ENCODE measurements at places on chromosomes 7 and 10.

- DNase-seq: no peak
These were observed 287.6 kb downstream of the ADARB2 start for GRCh38 chr10:1449572-1450205.

DNA sequence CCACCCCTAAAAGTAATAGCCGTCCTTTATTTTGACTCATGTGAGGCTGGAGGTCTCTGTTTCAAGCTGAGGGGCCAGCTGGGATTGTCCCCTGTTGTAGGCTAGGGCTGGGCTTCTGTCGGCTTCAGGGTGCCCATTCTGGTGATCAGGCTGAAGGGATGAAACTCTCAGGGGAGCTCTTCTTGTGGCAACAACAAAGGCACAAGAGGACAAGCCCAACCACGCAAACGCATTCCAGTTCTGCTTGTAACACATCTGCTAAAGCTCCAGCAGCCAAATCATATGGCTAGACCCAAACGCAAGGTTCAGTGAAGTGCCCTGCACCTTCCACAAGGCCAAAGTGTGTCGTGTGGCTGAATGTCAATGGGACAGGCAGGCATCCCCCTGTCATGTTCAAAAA, 405.7 kb downstream of the INHBA start:
- DNase-seq: no peak

DNA sequence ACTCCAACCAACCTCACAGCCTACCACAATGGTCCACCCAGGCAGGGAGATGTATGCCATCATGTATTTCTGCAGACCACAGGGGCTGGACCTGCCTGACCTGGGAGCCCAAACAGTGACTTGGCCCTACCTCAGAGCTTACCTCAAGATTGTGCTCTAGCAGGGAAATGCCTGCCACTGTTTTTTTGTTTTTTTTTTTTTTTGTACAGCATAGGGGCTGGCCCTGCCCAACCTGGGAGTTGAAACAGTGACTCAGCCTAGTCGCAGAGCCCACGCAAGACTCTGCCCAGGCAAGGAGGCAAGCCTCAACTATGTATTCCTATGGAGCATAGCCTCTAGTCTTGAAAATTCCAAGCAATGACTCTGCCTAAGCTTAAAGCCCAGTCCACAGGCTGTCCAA, 39.3 kb upstream of the CDK6 start:
- no peak for DNase-seq

DNA sequence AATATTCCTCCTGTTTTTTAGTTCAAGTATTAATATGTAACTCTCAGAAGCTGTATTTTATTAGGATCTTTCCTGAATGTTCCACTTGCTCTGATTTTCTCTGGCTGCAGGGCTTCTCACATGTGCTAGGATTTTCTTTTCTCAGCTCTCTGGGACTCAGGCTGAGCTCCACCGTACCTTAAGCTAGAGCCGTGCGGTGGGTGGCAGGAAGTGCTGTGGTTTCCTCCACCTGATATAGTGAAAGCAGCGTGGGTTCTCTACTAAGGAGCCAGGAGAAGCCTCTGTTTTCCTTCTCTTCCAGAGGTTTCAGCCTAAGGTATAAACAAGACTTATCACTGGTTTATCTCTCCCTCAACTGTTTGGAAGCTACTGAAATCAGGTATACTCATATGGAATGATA, 433.6 kb downstream of the NRG3 start:
- no peak for DNase-seq

GRCh38 chr10:128069351-128070051, 56.7 kb downstream of the MKI67 start:
- DNase-seq: peak; percentile 54

GRCh38 chr10:77188000-77188395, 449.6 kb downstream of the KCNMA1 start:
- no peak for DNase-seq

DNA sequence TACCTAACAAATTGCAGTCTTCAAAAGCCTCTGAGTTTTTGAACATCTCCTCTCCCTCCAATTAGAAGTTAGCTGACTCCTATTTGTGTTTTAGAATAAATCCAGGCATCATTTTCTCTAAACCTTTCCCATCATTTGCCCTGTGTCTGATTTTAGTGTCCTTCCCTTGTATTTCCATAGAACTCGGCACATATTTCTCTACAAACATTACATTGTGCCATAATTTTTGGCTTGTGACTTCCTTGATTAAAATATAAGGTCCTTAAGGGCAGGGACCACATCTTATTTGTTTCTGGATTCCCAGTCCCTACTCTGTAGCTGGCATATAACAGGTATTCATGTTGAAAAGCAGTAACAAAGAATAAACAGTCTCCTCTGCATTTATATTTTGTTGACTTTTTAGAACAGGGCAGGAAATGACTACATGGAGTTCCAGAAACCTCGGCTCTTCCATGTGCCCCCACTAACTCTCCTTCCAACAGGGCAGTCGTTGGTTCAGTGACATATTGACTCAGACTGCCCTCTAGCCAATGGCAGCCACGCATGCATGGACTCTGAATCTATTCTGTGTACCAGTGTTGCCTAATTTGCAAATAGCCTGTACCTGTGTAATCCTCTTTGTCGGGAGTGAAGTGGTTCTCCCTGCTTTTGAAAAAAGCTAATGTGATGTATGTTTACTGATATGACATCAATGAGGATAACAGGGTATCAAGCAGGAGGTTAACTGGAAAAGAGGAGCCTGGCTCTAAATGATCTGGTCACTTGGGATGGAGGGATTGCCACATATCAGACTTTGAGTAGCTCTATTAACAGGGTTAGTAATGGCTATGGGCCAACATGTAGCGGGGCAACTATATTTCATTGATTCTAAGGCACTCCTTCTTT, 19.8 kb upstream of the CPN1 start:
- no peak for DNase-seq

DNA sequence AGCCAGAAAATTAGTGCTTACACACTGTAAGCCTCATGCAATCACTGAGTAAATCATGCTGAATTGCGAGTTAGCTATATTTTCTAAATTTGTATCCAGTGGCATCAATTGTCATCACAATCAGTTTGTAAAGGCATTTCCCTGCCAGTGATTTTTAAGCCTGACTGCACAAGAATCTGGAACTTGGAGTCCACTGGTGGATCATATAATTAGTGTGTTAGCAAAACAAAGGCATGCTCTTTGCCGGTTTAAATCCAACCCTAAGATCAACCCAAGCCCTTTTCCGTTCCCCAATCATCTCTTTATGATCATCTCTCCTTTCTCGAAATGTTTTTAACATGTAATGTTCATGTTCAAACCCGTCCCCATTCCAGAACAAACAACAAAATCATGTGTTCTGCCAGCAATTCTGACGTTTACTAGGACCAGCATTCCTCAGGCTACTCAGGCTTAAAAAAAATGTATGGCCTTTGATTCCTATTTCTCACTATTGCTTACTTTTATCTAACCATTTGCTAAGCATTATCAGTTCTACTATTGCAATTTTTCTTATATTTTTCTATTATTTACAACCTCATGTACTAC, 649.2 kb downstream of the SORCS1 start:
- no peak for DNase-seq

DNA sequence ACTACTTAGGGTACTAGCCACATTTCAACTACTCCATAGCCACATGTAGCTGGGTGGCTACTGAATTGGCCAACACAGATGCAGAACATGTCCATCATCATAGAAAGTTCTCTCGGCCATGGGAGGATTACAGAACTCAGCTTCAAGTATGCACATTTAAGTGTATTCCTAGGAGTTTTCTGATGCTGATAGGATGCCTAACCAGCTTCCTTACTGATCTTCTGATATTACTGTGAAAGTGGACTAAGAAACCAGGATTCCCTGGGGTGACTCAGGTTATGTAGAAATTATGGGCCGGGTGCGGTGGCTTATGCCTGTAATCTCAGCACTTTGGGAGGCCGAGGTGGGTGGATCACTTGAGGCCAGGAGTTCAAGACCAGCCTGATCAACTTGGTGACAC, 125.5 kb downstream of the FRMD4A start:
- no peak for DNase-seq

GRCh38 chr7:30906515-30907240, 5.0 kb upstream of the AQP1 start:
- no peak for DNase-seq

DNA sequence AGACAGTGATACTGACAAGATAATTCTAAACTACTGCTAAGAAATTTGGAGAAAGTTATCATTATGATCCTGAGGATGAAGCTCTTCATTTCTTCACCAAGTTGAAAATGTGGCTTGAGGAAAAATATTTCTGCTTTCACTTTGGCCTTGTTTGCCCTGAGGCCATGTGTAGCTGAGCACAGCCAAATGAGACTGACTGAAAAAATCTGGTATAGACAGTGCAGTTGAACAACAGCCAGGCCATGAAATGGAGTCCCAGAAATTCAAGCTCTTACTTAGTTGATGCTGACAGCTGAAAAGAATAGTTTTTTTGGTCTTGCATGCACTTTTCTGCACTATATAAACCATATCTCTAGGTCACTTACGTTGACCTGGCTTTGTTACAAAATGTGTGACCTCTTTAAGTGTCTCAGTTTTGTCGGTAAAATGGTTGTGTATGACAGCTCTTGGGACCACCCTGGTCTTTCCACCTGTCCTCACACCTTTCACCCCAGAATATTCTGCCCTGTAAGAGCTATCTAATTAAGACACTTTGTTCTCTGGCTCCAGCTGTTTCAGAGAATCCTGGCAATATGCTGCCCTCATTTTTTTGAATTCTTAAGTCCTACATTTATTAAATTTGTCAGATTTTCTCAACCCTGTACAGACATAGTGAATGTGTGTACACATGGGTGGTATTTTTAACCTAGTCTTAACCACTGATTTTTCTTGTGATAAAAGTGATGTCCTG, 91.3 kb downstream of the CD36 start:
- DNase-seq: no peak

DNA sequence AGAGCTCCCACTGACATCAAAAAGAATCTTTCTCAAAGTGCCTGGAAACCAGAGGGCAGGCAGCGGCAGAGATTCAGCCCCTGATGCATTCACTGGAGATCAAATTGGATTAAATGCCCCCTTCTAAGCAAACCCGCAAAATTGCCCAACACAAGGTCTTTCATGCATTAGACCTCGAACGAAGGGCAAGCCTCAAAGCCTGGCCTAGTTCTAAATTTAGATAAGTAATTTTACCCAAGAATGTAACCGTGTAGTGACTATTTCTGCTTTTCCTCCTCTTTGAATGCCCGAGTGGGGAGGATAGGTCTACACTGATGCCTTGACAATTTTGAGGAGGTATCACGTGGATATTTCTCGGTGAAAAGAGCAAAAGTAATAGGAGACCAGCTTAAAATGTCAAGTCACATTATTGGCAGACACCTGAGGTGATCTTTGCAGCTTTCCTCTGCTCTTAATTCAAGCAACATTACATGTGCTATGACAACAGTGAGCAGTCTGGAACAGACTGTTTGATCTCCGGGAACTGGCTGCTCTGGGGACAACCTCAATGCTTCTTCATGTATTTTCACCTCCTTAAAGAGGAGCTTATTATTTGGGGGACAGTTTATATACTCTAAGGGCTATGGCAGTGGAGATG, 1263.5 kb upstream of the AUTS2 start:
- no peak for DNase-seq
